Activated naive CD4-positive, alpha-beta T cell treated with anti-CD3 and anti-CD28 coated beads, Interleukin-2, amount 10 ng/mL, durations not matched to agents 5 hours and 36 hours (primary cell): ENCODE measurements at places on chromosomes 6 and 20. TPM values are rescaled to one million over a fixed set of nuclear protein-coding genes. Genes with fewer than 3 reads are reported as not detected.

Gene SLC4A11
- 1.2 TPM for total RNA-seq

Gene RAET1E
- total RNA-seq = not detected

Gene GMPR
- total RNA-seq = 0.48 TPM

Gene LPIN3
- total RNA-seq = 0.77 TPM

Gene BPIFA1
- total RNA-seq = not detected

Gene MLN
- total RNA-seq = not detected

Gene SEL1L2
- not detected for total RNA-seq
